ENCODE measurements at places on chromosomes 2 and 18. TPM values are rescaled to one million over a fixed set of nuclear protein-coding genes. Genes with fewer than 3 reads are reported as not detected.

GAD1 gene
- total RNA-seq, result 0.07 TPM

SLC23A3 gene
- 8.1 TPM for total RNA-seq

CASP8 gene
- 22.2 TPM for total RNA-seq

KLHL30 gene
- 5.2 TPM for total RNA-seq

TMEFF2 gene
- 3.3 TPM for total RNA-seq

MOGAT1 gene
- total RNA-seq, result not detected

TNS1 gene
- 297 TPM for total RNA-seq

ABCG8 gene
- total RNA-seq, result not detected

REEP1 gene
- total RNA-seq, result 0.07 TPM

DHRS9 gene
- total RNA-seq, result 2.7 TPM

KIF5C gene
- total RNA-seq, result 0.10 TPM

MRPL44 gene
- total RNA-seq, result 19.1 TPM

SGPP2 gene
- not detected for total RNA-seq

REG1B gene
- total RNA-seq, result not detected

DBI gene
- total RNA-seq, result 52.4 TPM

NOL4 gene
- not detected for total RNA-seq

BCL11A gene
- total RNA-seq, result 0.20 TPM

CRACDL gene
- total RNA-seq, result 0.03 TPM

AQP12B gene
- not detected for total RNA-seq

ITGA4 gene
- 53.7 TPM for total RNA-seq

CELF4 gene
- total RNA-seq, result not detected

GYPC gene
- 39.3 TPM for total RNA-seq

ALPP gene
- total RNA-seq, result not detected

SIX2 gene
- 6.2 TPM for total RNA-seq

ALPG gene
- total RNA-seq, result not detected

ICA1L gene
- 3.1 TPM for total RNA-seq

CNTNAP5 gene
- not detected for total RNA-seq

CNDP1 gene
- total RNA-seq, result not detected

TMEM247 gene
- total RNA-seq, result not detected

SCN7A gene
- total RNA-seq, result not detected

MYOM1 gene
- 2.5 TPM for total RNA-seq

RGPD4 gene
- total RNA-seq, result not detected

FBXO48 gene
- total RNA-seq, result 0.39 TPM

NEU2 gene
- total RNA-seq, result not detected

TUBB8B gene
- not detected for total RNA-seq

SCYGR4 gene
- total RNA-seq, result not detected

C2orf74 gene
- 11.3 TPM for total RNA-seq

LYG1 gene
- total RNA-seq, result 0.59 TPM

All from smooth muscle cell of the pulmonary artery (primary cell).